ENCODE measurements at places on chromosomes 3 and 15.
A peak's percentile ranks its signal among the peaks of the same experiment; 100 is the strongest.

GRCh38 chr3:13587442-13587841 is 38.5 kb downstream of the FBLN2 start:
- no peak for DNase-seq

DNA sequence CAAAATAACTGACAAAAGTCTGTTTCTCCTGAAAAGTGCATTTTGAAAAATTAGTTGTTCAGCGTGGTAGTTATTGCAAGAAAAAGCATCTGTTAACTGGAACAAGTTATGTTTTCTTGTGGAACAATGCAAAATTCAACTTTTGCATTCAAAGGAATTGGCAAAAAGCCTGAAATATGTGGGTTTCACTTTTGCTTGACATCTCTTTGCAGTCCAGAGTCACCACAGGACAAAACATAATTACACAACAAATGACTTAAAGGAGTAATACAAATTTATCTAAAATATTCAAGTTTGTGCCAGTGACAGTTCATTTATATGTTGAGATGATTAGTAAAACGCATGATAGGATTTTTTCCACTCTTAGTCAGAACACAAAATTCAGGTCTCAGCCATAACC is 96.3 kb upstream of the P2RY1 start:
- DNase-seq, result no peak

DNA sequence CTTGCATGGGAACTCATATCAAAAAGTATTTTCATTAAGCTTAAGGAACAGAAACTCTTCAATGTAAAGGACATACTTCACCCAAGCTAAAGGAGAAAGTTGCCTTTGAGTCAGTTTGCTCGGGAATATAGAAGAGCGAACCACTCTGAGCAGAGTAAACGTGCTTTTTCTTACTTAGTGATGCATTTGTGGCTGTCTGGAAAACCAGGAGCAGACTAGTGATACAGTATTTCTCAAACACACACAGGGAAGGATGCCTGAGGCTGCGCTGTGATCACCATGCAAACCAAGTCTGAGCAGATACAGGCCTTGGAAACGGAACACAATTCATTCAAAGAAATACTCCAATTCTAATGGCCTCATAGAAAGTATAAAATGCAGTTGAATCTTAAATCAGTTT is 121.0 kb upstream of the CDIN1 start:
- no peak for DNase-seq

DNA sequence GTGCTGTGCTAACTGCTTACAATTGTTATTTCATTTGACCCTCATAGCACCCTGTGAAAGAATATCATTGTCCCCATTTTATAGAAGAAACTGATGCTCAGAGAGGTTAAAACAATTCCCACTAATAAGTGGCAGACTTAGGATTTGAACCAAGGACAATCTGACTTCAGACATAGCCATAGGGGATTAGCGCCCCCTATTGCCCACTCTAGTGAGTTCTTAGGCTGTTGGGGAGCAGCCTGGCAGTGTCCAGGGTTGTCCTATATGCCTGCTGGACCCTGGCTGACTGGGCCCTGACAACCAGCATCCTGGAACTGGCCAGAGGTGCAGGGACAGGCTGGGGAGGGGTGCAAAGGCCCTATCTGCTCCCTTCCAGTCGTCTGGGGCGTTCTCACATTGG is 15.4 kb downstream of the DPH3 start:
- DNase-seq, result no peak

GRCh38 chr3:44894485-44894884 is 20.1 kb downstream of the TGM4 start:
- DNase-seq, result no peak

- no peak for DNase-seq
These were observed 59.7 kb upstream of the TBL1XR1 start for GRCh38 chr3:177257006-177257405.

DNA sequence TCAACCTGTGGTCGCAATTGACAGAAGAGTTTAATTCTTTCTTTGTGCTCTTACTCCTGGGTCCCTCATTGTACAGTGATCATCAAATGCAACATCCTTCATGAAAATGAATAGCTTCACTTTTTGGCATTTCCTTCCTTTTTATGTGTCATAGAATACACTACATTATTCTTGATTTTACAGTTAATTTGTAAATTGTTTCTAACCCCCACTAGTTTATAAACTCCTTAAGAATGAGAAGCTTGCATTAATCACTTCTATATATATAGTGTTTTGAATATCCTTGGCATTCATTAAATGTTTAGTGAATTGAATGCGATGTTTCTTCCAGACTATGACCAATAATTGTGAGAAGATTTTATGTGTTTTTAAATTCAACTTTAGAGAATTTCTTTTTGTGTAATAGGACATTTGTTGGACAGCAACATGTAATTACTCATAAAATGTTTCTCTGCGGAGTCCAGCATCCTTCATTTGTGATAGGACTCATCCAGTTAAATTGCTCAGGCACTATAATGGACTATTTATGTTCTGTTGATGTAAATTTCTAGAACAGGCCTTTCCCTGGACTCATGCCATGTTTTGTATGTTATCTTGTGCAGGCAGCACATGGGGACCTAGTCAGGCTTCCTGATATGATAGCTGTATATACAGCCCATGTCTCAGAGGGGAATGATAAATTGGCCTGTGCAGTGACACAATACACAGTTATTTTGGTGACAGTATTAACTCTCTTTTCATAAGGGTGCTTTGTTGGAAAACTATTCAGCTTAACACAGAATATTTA is 51.3 kb downstream of the MBNL1 start:
- DNase-seq, result no peak

- no peak for DNase-seq
These were observed 61.9 kb upstream of the C3orf80 start for GRCh38 chr3:160163229-160163878.

- no peak for DNase-seq
These were observed 27.6 kb upstream of the UTS2B start for GRCh38 chr3:191357909-191358308.

DNA sequence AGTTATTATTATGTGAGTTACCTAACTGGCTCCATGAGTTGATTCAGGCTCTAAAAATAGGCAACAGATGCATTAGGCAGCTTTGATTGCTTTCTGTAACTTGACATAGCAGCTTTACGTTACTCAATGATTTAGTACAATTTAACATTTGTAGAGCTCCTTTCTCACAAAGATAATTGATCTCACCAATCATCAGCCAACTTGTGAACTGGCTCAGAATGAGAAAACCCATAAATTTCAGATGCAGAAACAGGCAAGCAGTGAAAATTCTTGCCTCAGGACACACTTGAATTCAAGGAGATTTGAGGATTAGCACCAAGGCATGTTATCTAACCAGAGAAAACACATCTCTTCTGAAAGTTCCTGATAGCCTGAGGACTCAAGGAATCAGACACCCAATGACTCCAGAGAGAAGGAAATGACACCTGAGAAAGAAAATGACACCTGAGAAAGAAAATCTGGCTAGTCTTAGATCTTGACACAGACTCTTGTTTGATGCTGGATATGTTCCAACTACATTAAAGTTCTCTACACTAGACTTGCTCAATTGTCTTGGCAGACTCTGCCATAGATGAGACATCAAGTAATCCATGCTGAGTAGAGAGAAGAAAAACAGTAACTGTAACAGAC is 315.1 kb upstream of the CBLB start:
- peak; percentile 67 for DNase-seq

DNA sequence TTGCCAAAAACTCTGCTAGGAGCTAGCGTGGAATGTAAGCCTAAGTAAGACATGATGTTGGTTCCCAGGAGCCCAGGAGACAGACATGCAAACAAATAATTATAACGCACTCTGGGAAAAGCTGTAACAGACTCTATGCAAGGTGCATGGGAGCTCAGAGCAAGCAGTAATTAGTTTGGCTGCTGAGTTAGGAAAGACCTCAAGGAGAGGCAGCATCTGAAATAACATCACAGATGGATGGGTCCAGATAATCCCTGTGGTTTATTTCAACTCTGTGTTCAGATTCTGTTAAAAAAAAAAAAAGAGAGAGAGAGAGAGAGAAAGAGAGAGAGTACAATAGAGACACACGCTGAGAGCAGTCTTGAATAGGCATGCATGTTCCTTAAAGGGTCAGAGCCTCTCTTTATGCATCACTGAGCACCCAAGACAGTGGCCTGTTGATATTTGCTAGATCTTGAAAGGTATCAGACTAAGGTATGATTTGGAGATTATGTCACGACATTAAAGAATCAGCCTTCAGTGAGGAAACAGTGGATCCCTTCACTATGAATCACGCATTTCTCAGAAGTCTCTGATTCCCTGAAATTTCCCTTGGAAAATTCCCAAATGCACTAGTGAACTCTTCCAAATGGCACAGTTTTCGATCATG is 124.4 kb upstream of the LIPC start:
- no peak for DNase-seq

DNA sequence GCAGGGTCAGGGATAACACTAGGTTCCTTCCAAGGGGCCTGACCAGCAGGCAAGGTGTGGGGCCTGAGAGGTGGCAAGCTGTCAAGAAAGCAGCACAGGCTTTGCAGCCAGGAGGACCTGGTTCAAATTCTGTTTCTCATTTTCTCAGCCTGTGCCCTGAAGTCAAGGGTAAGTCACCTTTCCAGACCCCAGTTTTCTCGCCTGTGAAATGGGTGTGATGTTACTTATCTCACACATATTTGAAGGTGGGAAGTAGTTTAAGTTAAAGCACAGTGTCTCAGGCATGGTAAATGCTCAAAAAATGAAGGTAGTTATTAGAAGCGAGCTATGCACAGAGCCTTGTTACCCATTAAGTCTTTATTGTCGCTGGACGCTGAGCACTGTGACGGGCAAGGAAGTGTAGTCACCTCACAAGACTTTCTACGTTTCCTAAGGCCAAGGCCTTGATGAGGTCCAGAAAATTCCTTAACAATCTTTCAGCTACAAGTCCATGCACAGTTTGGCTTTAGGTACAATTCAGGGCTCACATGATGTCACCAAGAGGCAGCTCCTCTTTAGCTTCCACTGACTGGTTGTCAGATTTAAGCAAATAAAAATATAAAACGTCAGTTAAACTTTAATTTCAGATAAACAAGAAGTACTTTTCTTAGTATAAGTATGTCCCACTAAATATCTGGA is 522.6 kb upstream of the PROK2 start:
- no peak for DNase-seq

DNA sequence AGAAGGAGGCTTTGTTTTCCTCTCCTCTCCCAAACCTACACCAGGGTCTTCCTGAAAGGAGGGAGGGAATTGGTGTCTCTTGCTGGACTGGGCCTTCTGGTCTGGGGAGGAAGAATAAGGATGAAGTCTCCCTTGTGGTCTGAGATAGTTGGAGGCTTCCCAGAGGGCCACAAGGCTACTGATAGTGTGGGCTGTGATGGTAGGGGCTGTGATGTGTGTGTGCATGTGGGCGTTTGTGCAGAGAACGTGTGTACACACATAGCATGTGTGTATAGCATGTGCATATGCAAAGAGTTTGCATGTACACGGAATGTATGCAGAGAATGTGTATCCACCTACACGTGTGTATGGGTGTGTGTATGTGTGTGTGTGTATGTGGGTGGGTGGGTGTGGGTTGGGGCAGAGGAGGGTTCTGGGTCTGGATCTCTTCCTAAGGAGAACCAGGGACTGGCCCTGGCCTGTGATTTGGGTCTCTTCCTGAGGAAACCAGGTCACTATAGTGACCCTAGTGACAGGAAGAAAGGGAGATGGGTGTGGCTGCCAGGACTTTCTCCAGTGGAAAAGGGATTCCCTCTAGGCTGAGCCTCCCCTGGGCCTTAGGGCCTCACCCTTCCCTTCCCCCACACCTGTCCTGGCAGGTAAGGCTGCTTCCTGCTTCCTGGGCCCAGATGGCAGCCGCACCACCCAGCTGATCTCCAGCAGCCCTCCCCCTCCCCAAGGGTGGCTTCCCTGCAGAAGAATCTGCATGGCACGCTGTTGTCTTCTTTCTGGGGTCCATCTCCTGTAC is 1.7 kb downstream of the FLNB start:
- DNase-seq, result no peak

DNA sequence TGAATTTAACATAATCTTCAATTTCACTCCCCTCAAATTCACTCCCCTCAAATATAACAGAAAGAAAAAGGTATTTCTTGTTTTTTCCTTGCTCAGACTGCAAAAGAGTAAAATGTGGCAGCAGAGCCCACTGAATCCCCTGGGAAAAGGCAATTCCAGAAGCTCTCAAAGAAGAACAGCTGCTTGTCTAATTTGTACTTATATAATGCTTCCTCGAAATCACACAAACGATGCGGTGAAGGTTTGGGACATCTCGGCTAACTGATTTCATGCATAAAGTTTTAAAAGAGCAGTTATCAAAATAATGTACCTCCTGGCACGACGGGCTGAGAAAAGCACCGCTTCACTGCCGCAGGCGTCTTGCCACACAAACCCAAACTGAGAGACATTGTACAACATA is 10.7 kb downstream of the BDH1 start:
- DNase-seq, result no peak

- DNase-seq, result no peak
These were observed 313.9 kb upstream of the CCDC54 start for GRCh38 chr3:107063351-107063750.

- DNase-seq, result no peak
These were observed 105.3 kb downstream of the CTNNB1 start for GRCh38 chr3:41304593-41304992.

- DNase-seq, result no peak
These were observed 68.0 kb downstream of the LRRK1 start for GRCh38 chr15:100987143-100987542.

DNA sequence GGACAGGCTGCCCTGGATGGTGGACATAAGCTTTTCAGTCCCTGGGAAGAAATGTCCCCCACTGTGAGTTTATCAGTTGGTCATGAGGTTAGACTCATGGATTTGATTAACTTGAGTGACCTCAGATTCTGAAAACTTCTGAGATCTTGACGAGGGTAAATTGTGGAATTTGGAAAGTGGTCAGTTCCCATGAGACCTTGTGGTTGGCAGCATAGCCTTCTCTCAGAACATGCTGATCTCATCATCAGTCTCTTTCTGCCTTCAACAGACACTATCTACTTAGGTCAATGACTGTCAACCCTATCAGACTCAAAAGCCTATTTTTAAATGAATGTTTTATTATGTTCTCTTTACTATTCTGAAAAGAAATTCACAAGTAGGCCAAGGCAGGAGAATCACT is 45.6 kb upstream of the NDUFB4 start:
- peak; percentile 26 for DNase-seq

- peak; percentile 26 for DNase-seq
These were observed 27.0 kb downstream of the PSTPIP1 start for GRCh38 chr15:77021803-77022381.

- DNase-seq, result no peak
These were observed 96.0 kb downstream of the RPLP1 start for GRCh38 chr15:69548395-69549180.

DNA sequence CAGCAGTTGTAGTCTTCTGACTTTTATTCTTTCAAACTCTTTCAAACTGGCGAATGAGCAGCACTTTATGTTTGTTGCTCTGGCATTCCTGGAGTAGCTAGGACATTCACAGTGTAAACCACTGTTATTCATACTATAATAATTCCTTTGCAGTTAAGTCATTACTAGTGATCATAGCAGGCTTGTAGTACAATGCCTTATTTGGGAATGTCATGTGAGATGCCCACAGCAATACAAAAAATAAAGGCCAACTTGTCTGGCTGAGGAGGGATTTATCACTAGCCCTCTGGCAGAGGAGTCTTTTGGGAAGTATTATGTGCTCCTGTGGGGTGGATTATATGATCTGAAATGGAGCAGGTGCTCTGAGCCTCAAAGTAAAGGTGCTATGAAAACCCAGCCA is 197.2 kb downstream of the VGLL3 start:
- peak; percentile 92 for DNase-seq

GRCh38 chr3:79040701-79041100 is 727.1 kb downstream of the ROBO1 start:
- DNase-seq, result peak; percentile 58

Measured in AG04449 (cell line).